ENCODE measurements at places on chromosomes 11 and 22.

DNA sequence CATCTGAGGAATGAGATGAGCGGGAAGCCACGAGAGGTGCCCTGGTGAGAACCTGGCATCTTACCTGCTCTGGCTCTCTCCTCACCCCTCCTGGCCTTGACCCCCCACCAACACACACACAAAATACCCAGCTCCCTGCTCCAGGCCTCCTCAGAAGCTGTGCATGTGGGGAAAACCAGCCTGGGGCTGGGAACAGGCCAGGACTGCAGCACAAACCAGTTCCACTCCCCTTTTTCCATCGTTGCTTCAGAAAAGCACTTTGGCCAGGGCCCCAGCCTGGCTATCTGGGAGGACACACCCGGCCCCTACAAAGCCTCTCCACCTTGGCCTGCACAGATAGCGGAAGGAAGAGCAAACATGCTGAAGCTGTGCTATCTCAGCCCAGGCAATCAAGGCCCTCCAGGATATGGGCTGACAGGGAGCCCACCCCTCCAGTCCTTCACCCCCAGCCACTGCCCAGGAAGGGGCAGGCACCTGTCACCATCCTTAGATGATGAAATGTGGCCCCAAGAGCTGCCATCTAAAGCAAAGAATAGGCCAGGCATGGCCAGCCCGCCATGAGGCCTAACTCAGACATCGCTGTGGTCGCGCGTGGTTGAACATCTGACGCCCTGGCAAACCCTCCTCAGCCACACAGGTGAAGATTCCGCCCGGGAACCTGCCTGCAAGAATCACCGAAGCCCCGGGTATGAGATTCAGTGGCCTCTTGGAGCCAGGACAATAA lies 35.4 kb downstream of the PISD start:
- no peak for DNase-seq

DNA sequence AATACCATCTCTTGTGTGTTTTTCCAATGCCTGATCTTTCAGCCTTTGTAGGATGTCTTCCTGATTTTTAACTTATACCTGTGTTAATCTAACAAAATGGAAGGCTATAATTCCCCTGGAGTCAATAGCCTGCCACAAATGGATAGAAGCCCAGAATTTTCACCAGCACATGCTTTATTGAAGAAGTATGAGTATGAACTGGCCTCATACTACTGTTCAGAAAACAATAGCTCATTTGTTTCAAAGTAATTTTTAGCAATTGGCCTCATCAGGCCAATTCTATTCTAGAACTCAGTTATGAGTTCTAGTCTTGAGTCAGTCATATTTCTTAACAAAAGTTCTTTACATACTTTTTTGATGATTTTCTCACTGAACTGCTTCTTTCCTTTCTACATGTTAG lies 40.6 kb upstream of the SLC37A2 start:
- DNase-seq: no peak

- DNase-seq: no peak
These were observed 19.8 kb upstream of the RAPSN start for GRCh38 chr11:47468598-47469214.

GRCh38 chr11:117444711-117445658 lies 117.3 kb downstream of the CEP164 start:
- DNase-seq: no peak

GRCh38 chr11:134271978-134272377 lies 4.2 kb upstream of the GLB1L3 start:
- DNase-seq: no peak

Data from activated T-cell treated with anti-CD3 and anti-CD28 coated beads for 48 hours (primary cell).